Left renal cortex interstitium (tissue), 4 donors: ENCODE measurements at places on chromosomes 13 and 19.

DNA sequence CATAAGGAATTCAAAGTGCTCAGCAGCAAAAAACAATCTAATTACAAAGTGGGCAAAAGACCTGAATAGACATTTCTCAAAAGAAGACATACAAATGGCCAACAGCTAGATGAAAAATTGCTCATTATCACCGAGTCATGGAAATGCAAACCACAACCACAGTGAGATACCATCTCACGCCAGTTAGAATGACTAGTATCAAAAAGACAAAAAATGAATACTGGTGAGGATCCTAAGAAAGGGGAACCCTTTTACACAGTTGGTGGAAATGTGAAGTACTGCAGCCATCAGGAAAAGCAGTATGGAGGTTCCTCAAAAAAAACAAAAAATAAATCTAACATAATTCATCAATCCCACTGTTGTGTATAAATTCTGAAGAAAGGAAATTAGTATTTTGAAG is 1206.1 kb downstream of the EFNB2 start:
- no peak for DNase-seq

DNA sequence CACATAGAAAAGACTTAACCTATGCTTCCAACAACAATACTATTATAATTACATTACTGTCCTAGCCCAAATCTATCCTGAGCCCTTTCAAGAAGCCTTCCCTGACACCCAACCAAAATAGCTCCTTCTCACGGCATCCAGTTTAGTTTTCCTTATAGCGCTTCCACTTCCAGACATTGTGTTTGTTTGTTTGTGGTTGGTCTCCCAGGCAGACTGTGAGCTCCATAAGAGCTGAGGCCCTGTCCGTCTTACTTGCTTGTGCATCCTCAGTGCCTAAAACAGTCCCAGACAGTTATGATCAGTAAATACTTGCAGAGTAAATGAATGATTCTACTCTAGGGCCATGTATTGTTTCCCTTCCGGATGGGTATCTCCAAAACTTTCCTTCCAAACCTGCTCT is 68.1 kb upstream of the STARD13 start:
- DNase-seq = no peak

DNA sequence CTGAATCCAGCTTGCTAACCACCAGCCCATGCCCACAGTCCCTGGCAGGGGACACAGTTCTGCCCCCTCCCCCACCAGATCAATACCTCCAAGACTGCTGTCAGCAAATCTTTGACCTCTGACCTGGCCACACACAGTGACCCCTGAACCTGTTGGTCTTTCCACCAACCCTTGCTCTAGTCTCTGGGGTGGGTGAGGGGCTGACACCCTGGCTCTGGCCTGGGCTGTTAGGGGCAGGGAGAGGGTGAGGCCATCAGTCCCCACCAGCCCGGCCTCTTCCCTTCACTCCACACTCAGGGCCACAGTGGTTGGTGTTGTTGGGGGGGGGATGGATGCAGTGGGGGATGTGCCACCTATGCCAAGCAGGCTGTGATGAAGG is 21.8 kb upstream of the SLC7A10 start:
- DNase-seq = no peak

DNA sequence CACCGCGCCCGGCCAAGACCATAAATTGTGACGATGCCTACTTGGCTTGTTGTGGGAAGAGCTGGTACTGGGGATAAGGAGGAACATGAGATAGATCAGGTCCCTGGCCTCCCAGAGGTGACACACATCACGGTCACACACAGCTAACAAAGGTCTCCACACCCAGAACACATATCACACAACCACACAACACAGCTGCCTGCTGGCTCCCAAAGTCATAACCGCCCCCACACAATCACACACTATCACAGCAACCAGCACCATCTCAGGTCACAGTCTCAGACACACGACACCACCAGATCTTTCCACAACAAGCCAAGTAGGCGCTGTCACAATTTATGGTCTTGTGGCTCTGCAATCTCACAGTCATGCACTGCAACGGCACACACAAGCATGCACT is 5.7 kb downstream of the COL5A3 start:
- DNase-seq = no peak

DNA sequence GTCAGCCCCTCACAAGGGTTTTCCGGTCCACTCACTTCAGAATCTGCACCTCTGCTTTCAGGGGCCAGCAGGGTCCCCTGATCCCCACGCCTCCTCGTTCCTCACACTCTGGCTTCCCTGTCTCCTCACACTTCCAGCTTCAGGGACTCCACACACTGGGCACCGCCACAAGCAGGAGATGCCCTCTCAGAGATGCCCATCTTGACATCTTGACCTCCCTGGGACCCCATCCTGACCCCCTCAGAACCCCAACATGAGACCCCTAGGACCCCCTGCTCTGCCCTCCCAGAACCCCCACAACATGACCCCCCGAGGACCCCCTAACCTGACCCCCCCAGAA is 2.7 kb downstream of the MAP2K2 start:
- DNase-seq = no peak

- no peak for DNase-seq
Measured at GRCh38 chr13:77781808-77782207, 84.3 kb downstream of the SLAIN1 start.

GRCh38 chr13:113539176-113539575 is 45.4 kb upstream of the TFDP1 start:
- DNase-seq = no peak

- DNase-seq = no peak
Measured at GRCh38 chr19:29546583-29547190, 20.9 kb downstream of the VSTM2B start.

DNA sequence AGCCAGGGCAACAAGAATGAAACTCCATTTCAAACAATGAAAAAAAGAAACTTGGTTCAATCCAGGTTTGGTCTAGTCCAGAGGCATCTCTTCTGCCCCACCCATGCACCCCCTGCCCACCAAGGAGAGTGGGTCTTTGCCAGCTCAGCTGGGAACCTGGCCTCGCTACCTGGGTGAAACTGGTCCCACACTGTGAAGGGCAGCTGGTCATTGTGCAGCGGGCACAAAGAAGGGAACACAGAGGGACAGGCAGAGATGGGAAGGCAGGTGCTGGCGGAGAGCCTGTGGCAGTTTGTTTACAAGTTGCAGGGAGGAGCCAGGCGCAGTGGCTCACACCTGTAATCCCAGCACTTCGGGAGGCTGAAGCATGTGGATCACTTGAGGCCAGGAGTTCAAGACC is 50.2 kb downstream of the CPAMD8 start:
- DNase-seq = no peak

GRCh38 chr13:88104576-88104975 is 433.4 kb downstream of the SLITRK5 start:
- no peak for DNase-seq

GRCh38 chr13:19782049-19782726 is 557 bp downstream of the PSPC1 start:
- peak; percentile 57 for DNase-seq

DNA sequence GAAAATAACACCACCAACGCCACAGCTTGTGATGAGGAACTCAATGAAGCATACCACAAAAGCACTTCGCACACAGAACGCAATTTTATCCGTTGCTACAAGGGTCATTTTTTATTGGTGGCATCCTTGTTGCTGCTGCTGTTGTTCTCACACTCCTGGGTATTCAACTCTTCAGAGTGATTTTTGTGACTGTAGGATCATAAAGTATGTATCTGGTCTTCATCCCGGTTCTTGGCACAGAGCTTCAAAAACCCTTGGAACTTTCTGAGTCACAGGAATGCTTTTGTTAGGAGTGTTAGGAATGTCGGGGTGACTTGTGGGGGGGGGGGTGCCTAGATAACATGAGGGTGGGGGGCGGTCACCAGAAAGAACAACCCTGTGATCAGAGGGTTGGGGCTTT is 108.4 kb downstream of the ZNF557 start:
- no peak for DNase-seq

GRCh38 chr13:75946536-75947284 is 310.6 kb downstream of the LMO7 start:
- no peak for DNase-seq

DNA sequence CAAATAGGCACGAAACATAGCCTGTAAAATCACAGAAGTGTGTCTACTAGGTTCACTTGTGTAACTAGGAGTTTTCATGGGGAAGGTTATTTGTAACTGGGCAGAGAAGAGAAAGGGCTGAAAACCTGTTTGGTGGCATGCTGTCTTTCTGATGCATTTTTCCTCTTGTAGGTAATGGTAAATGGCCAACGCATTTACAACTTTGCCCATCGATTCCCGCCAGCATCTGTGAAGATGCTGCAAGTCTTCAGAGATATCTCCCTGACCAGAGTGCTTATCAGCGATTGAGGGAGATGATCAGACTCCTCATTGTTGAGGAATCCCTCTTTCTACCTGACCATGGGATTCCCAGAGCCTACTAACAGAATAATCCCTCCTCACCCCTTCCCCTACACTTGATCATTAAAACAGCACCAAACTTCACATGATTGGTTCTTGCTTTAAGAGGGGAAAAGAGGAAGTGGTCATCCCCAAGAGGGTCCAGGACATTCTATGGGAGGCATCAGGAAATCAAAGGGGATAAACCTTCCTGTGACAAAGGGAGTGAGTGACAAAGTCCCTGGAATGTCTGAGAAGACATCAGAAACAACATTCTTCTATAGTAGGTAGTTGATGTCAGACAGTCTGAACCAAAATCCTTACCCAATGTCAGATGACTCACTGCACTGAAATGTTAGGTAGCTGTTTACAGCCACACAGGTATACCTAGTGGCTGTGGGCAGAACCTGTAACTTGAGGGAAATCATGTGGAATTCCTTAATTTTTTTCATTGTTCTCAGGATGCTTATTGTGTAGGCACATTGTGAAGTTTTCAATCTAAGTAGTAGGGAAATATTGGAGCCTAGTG is 5.0 kb downstream of the LGALS14 start:
- no peak for DNase-seq

GRCh38 chr13:31591642-31592233 is 147.6 kb upstream of the RXFP2 start:
- no peak for DNase-seq

DNA sequence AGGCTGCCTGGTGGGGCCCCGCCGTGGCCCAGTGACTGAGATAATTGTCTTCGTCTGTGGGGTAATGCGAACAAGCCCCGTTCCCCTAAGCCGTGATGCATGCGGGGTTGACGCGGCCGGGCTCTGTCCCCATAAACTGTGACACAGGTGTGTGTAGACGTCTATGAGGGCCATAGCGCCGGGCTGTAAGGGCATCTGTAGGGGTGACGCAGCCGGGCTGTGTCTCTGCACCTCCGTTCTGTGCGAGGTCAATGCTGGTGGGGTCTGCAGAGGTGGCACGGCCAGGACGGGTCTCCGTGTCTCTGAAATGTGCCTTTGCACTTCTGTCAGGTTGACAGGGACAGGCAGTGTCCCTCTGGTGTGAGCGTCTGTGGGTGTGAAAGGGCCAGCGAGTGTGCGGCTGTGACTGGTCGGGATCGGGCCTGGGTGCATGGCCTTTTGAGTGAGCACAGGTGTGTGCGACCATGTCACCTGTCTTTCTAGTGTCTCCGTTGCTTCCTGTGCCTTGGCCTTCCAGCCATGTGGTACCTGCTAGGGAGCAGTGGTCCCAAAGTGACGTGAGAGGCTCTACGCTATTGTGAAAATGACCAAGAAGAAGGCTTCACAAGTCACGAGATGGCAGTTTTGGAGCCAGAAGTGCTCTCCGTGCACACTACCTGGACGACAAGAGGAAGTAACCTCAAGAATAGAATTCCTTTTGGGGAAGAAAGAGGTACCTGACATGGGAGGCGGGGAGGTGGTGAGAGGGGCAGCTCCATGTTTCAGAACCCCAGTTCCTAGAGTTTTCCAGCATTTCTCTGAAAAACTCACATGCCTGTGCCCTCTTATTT is 16.4 kb upstream of the ZNF331 start:
- DNase-seq = no peak

DNA sequence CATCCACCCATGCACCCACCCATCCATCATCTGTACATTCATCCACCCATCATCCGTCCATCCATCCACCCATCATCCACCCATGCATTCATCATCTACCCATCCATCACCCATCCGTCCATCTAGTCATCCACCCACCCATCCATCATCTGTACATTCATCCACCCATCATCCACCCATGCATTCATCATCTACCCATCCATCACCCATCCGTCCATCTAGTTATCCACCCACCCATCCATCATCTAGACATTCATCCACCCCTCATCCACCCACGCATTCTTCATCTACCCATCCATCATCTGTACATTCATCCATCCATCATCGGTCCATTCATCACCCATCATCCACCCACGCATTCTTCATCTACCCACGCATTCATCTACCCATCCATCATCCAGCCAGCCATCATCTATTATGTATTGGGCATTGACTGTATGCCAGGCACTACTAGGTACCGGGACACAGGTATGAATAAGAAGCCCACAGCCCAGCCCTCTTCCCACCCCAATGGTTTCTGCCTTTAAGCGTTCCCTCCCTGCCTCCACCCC is 16.7 kb upstream of the GALP start:
- no peak for DNase-seq

GRCh38 chr13:112134391-112135075 is 67.6 kb downstream of the SOX1 start:
- DNase-seq = no peak

DNA sequence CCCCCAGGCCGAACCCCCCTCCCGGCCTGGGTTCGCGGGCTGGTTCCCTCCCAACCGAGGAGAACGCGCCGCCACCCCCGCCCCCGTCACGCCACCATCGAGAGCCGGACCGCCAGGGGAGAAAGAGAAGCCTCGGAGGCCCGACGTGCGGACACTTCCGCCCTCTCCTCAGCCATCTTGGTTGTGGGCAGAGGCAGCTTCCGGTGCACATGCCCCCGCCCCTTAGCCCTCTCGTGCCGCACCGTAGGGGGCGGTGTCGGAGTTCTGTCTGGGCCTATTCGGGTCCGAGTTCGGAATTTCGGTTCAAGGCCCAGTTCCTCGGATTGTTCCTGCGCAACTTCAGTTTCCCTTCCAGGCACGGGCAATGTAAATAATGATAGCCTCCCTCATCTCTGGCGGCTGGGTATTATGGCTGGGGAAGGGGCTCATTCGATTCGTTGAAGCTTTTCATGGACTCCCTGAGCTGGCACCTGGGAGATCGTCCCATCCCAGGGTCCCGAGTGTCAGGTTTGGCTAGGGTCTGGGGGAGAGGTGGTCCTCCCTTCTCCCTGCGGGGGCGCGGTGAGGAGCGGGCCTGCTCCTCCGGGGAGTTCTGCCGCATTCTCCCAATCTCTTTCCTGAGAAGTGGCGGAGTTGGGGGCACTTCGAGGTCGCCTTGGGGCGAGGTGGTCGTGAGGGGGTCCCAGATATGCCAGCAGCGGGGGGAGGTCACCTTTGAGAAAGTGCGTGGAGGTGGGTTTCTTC is at the start of the genes IER2 and STX10:
Gene IER2 (plus strand): TSS at position 225 of the 744 bp plus-strand sequence. CDS start 2,776 bp downstream, outside the sequence.
Gene STX10 (minus strand): TSS at position 189 of the 744 bp plus-strand sequence. CDS start 202 bp downstream, outside the sequence.
- DNase-seq = peak; percentile 83

DNA sequence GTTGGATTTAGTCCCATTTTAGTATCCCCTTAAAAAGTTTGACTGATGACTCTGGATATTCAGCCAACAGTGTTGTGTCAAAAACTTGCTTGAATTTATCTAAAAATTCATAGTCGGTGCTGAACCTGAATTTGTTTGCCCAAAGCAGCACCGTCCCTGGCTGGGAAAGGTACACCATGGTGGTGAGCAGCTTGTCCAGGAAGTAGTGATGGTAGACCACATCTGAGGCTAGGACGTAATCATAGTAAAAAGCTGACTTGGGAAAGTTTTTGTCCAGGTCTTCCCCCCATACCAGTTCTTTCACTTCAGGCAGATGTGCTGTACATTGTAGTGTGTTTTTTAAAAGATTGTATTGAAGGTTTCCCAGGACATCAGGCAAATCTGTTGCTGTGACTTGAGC is 8.8 kb downstream of the METTL21C start:
- DNase-seq = no peak

- no peak for DNase-seq
Measured at GRCh38 chr13:24063281-24063877, 97.1 kb upstream of the SPATA13 start.
